HepG2 (cell line): ENCODE measurements at places on chromosomes 2 and 18. TPM values are rescaled to one million over a fixed set of nuclear protein-coding genes. Genes with fewer than 3 reads are reported as not detected.

The CROCC2 gene
- not detected in 2 replicates for polyA plus RNA-seq

The ESCO1 gene
- polyA plus RNA-seq: 5.4 and 6.3 TPM in 2 replicates

The SMCHD1 gene
- polyA plus RNA-seq: 17.9 and 21.4 TPM in 2 replicates

The GGCX gene
- polyA plus RNA-seq: 72.5 and 74.9 TPM in 2 replicates

The CACNB4 gene
- polyA plus RNA-seq: 3.9 and 5.1 TPM in 2 replicates

The ALPP gene
- not detected in 2 replicates for polyA plus RNA-seq

The FTCDNL1 gene
- 0.65 and 0.98 TPM in 2 replicates for polyA plus RNA-seq

The KIAA1328 gene
- polyA plus RNA-seq: 2.8 and 4.1 TPM in 2 replicates

The NCL gene
- polyA plus RNA-seq: 91.5 and 105 TPM in 2 replicates

The ANKRD29 gene
- polyA plus RNA-seq: 0.05 TPM in 1 of 2 replicates, not detected in the other

The NAGK gene
- polyA plus RNA-seq: 24.4 and 32.1 TPM in 2 replicates

The SLC5A7 gene
- not detected in 2 replicates for polyA plus RNA-seq

The IL36A gene
- not detected in 2 replicates for polyA plus RNA-seq

The C2orf81 gene
- 0.05 and 0.17 TPM in 2 replicates for polyA plus RNA-seq

The GYPC gene
- 0.09 TPM in 1 of 2 replicates, not detected in the other for polyA plus RNA-seq

The UGT1A5 gene
- polyA plus RNA-seq: not detected in 2 replicates

The ZAP70 gene
- 4.0 and 7.1 TPM in 2 replicates for polyA plus RNA-seq

The RAB27B gene
- polyA plus RNA-seq: not detected in 2 replicates

The PSMD1 gene
- 109 and 136 TPM in 2 replicates for polyA plus RNA-seq

The MAP2 gene
- polyA plus RNA-seq: 0.08 TPM in 1 of 2 replicates, not detected in the other

The SPHKAP gene
- polyA plus RNA-seq: not detected in 2 replicates

The MYO7B gene
- polyA plus RNA-seq: 0.03 TPM in 1 of 2 replicates, not detected in the other
